NCI-H460 (cell line): ENCODE measurements at places on chromosomes 7 and 10. TPM values are rescaled to one million over a fixed set of nuclear protein-coding genes. Genes with fewer than 3 reads are reported as not detected.

- no peak for DNase-seq
These were observed 86.8 kb downstream of the MPLKIP start for GRCh38 chr7:40047661-40048060.

GRCh38 chr10:63630085-63630930, 109.1 kb downstream of the REEP3 start:
- DNase-seq = peak; percentile 76

DNA sequence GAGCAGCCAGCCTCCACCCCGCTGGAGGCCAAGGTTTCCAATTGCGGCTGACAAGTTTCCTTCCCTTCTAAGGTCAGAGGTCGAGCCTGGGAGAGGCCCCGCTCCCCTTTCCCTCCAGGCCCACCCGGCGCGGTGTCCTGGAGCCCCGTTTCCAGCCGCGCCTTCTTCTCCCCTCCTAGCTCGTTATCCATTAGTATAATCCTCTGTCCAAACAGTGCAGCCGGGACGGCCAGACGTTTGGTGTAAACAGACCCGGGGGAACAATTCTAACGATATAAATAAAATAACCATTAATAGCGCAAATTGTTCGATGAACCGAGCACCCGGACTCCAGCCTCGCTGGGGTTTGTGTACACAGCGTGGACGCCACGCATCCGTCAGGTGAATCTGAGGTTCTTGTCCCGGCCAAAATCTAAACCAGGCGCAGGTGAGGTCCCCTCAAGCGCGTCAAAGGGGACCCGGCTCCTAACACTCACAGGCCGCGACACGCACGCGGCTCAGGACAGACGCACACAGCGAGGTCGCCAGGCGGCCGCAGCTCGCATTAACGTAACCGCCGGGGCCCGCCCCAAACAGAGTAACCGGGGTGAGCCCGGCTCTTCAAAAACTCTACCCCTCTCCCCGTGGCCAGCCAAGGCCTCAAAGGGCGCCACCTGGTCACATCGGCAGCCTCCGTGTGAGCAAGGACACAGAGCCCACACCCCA, 10.8 kb upstream of the NKX2-3 start:
- no peak for DNase-seq

DNA sequence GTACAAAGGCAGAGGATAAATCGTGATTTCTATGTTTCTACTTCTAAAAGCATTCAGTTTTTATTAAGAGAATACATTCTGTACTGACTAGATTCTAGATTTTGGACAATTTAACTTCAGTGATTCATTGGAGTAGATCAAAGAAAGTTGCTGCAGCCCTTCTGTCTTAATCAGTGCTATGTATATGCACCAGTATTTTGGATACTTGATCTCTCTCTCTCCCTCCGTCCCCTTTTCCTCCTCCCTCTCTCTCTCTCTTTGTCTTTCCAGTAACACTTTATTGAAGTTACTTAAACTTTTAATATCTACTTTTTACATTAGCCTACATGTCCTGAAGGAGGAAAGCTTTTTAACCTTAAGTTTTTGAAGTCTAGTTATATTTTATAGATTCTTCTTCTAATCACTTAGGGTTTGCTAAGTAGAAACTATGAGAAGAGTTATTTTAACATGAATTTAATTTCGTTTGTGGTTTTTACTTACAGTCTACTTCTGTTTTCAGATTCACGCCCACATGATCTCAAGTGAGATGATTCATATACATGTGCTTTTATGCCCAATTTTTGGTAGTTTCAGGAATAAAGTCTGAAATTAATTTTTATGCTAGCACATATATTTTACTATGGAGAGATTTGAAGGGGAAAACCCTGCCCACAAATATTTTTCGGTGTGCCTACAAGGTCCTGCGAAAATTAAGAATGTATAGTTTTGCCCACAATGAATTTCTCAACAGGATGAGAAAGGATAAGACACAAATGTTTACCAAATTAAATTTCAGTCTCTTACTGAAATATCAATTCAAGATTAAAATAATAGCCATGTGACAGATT, 9.1 kb downstream of the MDFIC start:
- DNase-seq = no peak

Gene HOXA9
- 5.1 and 7.8 TPM in 2 replicates for total RNA-seq

- no peak for DNase-seq
These were observed 247.7 kb downstream of the IPMK start for GRCh38 chr10:58019863-58020537.

Gene CALCR
- total RNA-seq = 0.17 and 0.32 TPM in 2 replicates

DNA sequence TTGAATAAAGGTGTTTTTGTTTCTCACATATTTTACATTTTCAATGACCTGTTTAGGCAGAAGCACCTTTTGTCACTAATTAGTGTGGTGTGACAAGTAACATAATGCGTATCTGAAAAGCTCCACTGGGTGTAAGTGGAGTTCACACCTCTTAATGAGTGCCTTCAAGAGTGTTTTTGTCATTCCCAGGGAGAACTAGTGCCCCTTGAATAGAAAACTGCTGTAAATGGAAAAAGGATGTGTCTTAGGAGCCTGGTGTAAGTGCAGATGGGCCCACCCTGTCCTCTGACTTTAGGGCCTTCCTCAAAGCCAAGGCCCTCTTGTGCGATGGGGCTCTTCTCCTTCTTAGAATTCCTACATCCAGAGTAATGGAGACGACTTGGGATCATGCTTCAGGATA, 170.0 kb downstream of the MGMT start:
- DNase-seq = no peak

DNA sequence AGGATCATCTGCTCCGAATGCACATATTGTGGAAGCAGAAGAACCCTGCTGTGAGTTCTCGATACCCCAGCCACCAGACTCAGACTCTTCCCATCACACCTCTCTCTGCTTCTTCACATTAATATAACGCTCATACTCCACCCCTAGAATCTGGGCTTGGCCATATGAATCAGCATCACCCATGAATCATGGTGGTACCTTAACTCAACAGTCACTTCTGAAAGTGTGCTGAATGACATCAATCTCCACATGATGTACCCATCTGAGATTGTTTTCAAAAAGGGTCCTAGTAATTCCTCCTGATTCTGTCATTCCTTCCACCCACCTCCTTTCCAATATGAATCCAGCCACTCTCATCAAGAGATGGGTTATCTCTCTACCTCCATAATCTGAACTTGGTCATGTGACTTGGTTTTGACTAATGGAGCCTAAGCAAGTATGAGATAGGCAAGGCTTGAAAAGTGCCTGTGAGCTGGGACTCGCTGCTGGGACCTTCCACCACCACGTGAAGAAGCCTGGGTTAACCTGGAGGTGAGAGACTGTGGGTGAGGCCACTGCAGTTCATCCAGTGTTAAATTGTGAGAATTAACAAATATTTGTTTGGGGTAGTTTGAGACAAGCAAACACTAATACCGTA, 15.4 kb downstream of the YWHAG start:
- no peak for DNase-seq

DNA sequence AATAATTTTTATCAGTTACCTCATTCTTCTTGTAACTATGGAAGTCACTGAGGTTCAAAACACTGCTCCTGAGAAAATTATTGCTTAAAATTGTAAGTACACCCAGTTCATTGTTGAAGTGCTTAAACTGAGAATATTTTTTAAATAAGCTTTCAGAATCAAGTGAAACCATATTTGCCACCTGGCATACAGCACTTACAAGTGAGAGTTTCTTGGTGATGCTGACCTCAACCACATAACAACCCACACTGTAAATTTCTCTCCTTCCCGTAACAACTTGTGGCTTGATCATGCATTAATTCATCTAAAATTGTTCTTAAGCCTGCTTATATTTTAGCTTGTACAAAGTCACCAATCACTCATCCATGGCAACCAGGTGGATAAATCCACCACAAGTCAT, 34.0 kb downstream of the IMMP2L start:
- DNase-seq = no peak

Gene BAG3
- total RNA-seq = 16.6 and 17.6 TPM in 2 replicates

Gene GLCCI1
- total RNA-seq = 4.6 and 8.0 TPM in 2 replicates

Gene SPDYE11
- total RNA-seq = 0.54 and 0.55 TPM in 2 replicates

DNA sequence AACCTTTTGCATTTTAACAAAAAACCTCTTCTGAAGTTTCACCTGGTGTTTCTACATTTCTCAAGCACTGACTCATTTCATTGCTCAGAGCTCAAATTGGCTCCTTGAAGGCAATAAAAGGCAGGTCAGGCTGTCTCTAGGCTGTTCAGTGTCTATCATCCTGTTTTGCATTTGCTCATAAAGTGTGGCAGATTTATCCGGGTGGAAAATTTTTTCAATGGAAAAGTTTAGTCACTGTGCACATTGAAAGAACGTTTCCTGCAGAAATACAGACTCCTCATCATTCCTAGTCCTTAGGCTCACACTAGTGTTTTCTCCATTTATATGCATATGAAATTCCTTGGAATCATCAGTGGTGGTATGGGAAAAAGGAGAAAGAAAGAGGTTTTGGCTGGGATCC, 114.2 kb upstream of the DGKB start:
- DNase-seq = no peak

GRCh38 chr7:105805447-105806019, 70.9 kb downstream of the ATXN7L1 start:
- no peak for DNase-seq

GRCh38 chr10:126956712-126957108, 51.5 kb downstream of the DOCK1 start:
- no peak for DNase-seq

DNA sequence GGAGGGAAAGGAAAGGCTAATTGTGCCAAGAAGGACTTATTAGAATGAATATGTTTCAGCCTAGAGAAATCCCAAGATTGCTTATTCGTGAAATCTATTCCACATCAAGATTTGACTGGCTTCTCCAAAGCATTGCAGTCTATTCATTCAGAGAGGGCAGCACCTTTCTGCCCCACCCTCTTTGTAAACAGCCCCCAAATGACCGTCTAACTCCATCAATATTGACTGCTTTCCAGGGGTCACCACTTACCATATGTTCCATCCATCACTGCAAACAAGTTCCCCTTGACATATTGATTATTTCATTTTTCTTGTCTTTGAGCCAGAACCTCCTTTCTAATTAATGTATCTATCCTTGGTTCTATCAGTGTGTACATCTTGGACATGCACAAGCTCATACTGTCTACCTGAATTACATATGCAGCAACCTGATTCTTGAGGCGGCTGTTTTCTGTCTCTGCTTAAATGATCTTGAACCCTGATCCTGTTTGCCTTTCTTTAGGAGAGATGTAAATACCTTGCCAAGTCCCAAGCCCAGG, 44.2 kb upstream of the PTER start:
- no peak for DNase-seq

DNA sequence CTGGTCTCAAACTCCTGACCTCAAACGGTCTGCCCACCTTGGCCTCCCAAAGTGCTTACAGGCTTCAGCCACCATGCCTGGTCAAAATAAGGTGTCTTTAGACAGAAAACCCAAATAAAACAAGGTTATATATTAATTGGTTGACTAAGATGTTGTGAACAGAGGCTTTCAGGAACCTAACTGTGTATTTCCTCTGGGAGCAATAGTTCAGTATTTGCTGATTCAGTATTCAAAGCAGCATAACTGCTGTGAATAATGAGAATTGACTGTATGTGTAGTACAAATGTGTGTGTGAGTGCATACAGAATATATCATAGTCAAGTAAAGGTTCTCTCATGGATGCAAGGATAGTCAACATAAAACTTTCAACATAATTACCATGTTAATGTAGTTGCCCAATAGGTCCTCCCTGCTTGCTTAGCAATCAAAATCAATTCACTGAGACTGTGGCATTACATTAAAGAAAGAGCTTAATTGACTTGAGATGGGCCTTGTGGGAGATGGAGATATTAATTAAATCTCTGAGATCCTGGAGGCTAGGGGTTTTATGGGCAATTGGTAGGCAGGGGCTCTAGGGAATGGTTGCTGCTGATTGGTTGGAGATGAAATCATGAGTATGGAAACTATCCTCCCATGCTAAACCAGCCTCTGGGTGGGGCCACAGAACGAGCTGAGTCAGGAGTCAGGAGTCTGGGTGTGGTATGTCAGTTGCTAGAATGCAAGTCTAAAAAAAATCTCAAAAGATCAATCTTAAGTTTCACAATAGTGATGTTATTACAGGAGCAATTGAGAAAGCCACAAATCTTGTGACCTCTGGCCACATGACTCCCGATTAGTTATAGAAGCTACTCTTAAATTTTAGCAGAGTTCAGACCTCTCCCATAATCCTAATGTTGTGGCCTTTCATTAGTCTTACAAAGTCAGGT, 162.7 kb downstream of the AKR1D1 start:
- no peak for DNase-seq

DNA sequence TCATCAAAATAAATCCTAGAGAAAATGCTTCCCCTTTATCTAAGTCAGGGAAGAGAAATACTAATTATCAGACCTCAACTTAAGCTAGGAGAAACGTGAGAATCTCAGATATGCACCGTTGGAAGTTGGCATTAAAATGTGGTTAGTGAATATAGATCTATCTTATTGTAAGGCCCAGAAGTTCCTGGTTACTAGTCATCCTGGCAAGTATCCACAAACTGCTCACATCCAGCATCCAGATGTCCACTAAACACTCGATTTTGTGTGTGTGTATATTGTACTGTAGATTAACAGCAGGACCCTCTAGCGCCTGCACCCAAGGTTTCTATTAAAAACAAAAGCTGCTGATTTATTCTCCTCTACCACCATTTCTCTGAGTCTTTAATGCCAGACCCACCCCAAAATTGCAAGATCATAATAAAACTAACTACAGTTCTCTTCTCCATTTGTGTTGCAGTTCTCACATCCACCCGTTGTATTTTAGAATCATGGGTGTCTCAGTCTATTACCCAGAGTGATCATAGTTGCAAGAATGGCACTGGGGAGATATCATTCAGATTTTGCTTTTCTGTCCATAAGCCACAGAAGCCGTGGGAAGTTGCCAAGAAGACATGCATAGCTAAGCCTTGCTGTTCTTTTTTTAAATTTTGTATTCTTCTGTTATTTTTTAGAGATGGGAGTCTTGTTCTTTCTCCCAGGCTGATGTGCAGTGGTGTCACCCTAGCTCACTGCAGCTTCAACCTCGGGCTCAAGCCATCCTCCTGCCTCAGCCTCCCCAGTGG, 165.4 kb downstream of the KIAA1217 start:
- DNase-seq = no peak

Gene TRPV6
- not detected in 2 replicates for total RNA-seq

DNA sequence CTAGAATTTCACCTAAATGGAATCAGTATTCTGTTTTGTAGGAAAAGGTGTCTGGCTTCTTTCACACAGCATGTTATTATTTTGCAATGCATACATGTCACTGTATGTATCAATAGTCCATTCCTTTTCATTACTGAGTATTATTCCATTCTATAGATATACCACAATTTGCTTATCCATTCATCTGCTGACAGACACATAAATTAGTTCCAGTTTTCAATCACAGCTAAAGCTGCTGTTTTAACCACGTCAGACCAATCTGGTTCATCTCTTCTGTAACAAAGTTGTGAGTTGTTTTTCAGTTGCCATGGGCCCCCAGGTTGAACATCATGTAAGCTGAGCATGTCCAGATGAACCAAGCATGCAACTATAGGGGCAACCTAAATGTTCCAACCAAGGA, 282.1 kb upstream of the MKLN1 start:
- DNase-seq = no peak

GRCh38 chr7:43851805-43852204, 17.5 kb downstream of the MRPS24 start:
- no peak for DNase-seq

Gene VSTM2A
- 0.05 TPM in 1 of 2 replicates, not detected in the other for total RNA-seq

- DNase-seq = no peak
These were observed 28.1 kb upstream of the PLEKHA1 start for GRCh38 chr10:122346326-122346950.

Gene PLAC9
- total RNA-seq = not detected in 2 replicates

Gene RADIL
- total RNA-seq = 11.5 and 13.1 TPM in 2 replicates

- no peak for DNase-seq
These were observed 42.9 kb downstream of the NRCAM start for GRCh38 chr7:108413337-108413736.

- DNase-seq = no peak
These were observed 25.9 kb downstream of the RGR start for GRCh38 chr10:84270708-84271107.

Gene CYP26C1
- total RNA-seq = 0.10 and 0.23 TPM in 2 replicates

- DNase-seq = no peak
These were observed 110.5 kb downstream of the PAXIP1 start for GRCh38 chr7:154892459-154892858.
